ENCODE measurements at places on chromosomes 11 and 22.

- no peak for DNase-seq
Measured at GRCh38 chr22:25890651-25891050, 148.7 kb downstream of the MYO18B start.

GRCh38 chr11:131840545-131840944 is 470.1 kb downstream of the NTM start:
- no peak for DNase-seq

GRCh38 chr22:21003782-21004181 is 1.9 kb upstream of the THAP7 start:
- DNase-seq = no peak

DNA sequence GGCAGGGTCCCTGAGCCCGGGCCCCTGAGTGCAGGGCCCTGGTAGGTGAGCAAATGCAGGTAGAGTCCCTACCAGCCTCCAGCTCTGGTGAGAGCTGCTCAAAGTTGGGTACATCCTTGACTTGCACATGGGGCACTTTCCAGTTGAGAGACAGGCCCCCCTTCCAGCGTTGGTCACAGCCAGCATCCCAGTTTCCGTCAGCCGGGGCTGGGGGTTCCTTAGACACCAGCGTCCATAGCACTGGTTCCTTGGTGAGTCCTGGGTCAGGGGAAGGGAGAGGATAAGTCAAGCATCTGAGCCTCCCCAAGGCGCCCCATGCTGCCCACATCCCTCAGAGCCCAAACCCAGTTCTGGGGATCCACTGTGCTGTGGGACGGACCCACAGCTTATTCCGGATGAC is 5.6 kb downstream of the PNPLA5 start:
- DNase-seq = no peak

- no peak for DNase-seq
Measured at GRCh38 chr22:49959782-49960158, 802 bp upstream of the PIM3 start.
